Hippocampal formation (tissue), 2 donors: ENCODE measurements at places on chromosomes 5 and 9.

DNA sequence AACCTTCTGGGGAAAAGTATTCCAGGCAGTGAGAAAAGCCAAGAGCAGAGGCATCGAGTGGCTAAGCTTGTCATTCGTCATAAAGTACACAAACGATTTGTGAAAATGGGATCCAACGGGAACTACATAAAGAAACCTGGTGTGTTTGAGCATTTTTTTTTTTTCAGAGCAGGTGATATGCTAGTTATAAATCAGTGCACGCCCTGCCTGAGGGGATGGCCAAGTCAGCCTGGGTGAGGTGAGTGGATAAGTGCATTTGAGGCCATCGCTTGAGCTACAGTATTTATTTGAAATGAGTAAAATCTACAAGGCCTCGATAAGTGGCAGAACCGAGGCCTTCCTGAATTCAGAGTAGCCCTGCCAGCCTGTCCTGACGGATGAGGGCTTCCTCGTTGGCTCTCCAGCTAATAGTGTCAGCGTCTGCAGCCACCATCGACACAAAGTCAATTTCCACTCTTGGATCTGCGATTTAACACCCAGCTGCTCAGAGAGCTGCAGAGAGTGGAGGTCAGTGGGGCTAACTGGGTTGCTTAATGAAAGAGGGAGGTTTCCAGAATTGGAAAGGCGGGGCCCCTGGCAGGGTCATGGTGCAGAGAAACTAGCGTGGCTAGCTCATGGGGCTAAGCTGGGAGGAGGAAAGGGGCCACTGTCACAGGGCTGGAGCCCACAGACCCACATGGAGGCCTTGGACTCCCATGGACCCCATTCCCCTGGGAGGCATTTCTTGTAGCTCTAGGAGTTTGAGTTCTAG, 27.3 kb downstream of the PPARGC1B start:
- no peak for DNase-seq

GRCh38 chr5:137195483-137195882, 303.6 kb downstream of the SPOCK1 start:
- DNase-seq: no peak

- no peak for DNase-seq
These were observed 205.5 kb upstream of the CDKN2B start for GRCh38 chr9:22214497-22215031.

DNA sequence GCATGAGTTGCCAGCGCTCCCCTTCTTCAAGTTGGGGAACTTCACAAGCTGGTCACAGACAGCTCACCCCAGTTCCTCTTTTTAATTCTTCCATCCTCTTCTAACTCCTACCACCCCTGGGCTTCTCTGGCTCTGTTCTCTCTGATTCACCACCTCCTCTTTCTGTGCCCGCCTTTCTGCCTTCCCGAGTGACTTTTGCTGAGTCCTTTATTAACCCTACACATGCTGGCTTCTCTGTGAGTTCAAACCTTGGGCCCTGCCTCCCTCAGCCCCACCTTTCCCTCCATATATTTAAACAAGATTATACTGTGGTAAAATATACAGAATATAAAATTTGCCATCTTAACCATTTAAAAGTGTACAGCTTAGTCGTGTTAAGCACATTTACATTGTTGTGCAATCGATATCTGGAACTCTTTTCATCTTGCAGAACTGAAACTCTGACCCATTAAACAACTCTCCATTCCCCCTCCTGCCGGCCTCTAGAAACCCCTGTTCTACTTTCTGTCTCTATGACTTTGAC, 32.0 kb downstream of the SLC46A2 start:
- DNase-seq: no peak

GRCh38 chr9:135309763-135310125, 169.8 kb upstream of the PPP1R26 start:
- no peak for DNase-seq

- DNase-seq: peak; percentile 8
These were observed 1.6 kb upstream of the OXCT1 start for GRCh38 chr5:41871852-41872251.

GRCh38 chr9:127644146-127644827, 32.2 kb downstream of the STXBP1 start:
- no peak for DNase-seq

GRCh38 chr9:91163444-91163772, 198.3 kb downstream of the AUH start:
- no peak for DNase-seq

- DNase-seq: no peak
These were observed 2.1 kb upstream of the PCDHGA1 start for GRCh38 chr5:141328231-141328630.

- no peak for DNase-seq
These were observed 32.2 kb downstream of the POLR1E start for GRCh38 chr9:37517923-37518322.

DNA sequence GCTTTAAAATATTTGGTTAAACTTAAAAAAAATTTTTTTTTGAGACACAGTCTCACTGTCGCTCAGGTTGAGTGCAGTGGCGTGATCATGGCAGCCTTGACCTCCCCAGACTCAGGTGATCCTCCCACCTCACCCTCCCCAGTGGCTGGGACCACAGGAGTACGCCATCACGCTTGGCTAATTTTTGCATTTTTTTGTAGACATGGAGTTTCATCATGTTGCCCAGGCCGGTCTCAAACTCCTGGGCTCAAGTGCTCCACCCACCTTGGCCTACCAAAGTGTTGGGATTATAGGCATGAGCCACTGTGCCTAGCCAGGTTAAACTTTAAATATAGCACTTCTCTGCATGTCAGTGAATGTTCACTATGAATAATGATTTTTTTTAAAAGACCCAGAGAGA, 224.5 kb upstream of the RFX3 start:
- DNase-seq: no peak

GRCh38 chr9:111831371-111832108, 36.8 kb upstream of the SHOC1 start:
- no peak for DNase-seq

- DNase-seq: no peak
These were observed 2.7 kb downstream of the DAB2 start for GRCh38 chr5:39422036-39422606.

DNA sequence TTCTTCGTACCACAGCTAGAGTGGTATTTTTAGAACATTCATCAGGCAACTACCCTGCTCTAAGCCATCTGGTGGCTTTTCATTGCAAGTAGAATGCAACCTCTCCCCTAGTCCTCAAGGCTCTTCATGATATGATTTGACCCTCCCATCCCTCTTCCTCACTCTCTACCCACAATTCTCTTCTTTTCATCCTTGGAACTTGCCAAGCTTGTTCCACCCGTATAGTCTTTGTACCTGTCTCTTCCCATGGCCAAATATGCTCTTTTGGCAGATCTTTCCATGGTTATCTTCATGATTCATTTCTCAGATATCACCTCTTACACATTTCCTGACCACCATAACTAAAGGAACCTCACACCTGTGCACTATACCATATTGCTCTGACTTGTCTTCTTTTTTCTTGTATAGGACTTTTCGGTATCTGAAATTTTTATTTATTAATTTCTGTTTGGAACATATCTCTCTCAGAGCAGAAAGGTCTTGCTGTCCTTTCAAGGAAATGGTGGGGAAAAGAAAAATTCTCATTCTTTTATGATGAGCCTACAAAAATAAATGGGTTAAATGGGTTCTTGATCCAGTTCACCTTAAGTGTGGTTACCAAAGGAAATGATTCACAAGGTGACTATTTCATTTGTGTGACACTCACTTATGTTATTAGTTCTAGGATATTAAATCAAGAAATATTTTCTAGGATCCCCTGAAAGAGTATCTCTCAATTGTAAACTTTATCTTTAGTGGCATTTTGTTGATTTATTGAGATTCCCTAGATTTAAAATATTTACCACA, 3.7 kb upstream of the CD274 start:
- no peak for DNase-seq

GRCh38 chr9:14935106-14935751, 25.0 kb upstream of the FREM1 start:
- no peak for DNase-seq

- DNase-seq: no peak
These were observed 889 bp downstream of the PDLIM4 start for GRCh38 chr5:132258102-132259068.

DNA sequence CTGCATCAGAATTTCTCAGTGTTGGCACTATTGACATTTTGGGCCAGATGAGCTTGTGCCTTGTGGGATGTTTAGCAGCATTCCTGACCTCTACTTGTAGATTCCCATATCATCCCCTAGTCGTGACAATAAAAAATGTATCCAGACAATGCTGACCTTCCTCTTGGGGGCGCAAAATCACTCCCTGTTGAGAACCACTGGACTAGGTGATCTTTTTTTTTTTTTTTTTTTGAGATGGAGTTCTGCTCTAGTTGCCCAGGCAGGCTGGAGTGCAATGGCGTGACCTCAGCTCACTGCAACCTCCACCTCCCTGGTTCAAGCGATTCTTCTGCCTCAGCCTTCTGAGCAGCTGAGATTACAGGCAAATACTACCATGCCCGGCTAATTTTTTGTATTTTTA, 22.6 kb downstream of the STXBP1 start:
- DNase-seq: no peak

- DNase-seq: no peak
These were observed 38.3 kb upstream of the FCN2 start for GRCh38 chr9:134842321-134842720.

DNA sequence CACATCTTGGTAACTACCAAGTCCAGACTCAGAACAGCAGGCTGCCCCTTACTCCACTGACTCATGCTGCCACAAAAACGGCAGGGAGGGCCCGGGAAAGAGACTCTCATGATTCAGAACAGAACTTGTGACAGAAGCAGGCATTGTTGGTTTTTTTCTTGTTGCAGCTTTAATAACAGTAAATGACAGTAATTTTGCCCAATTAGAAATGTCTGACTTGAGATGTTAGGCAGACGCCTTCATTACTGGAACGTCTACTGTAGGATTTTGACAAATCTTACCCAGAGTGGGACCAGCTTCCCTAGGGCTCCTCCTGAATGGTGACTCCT, 77.9 kb downstream of the SEMA5A start:
- no peak for DNase-seq

- DNase-seq: no peak
These were observed 73.7 kb downstream of the PDE4D start for GRCh38 chr5:59819806-59820205.

DNA sequence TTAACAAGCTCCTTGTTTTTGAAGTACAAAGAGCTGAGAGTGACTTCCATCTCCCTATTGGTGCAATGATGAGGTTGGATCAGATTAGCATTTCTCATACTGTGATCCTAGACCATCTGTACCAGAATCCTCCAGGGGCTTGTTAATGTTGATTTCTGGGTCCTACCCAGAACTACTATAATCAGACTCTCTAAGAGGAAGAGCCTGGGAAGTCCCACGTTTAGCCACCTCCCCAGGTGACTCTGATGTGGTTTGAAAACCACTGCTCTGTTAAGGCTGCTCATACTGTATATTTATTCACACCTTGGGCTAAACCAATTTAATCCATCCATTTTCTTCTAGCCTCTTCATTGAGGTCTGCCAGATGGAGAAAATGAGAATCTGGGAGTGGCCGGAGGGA, 49.6 kb upstream of the SMIM32 start:
- DNase-seq: no peak

GRCh38 chr9:82745919-82746318, 317.0 kb downstream of the RASEF start:
- DNase-seq: no peak

- DNase-seq: no peak
These were observed 220.6 kb downstream of the MELK start for GRCh38 chr9:36793277-36793676.

GRCh38 chr5:149358294-149358651, 427 bp downstream of the PCYOX1L start:
- DNase-seq: peak; percentile 57

GRCh38 chr9:385818-386398, 171.2 kb downstream of the DOCK8 start:
- peak; percentile 33 for DNase-seq

DNA sequence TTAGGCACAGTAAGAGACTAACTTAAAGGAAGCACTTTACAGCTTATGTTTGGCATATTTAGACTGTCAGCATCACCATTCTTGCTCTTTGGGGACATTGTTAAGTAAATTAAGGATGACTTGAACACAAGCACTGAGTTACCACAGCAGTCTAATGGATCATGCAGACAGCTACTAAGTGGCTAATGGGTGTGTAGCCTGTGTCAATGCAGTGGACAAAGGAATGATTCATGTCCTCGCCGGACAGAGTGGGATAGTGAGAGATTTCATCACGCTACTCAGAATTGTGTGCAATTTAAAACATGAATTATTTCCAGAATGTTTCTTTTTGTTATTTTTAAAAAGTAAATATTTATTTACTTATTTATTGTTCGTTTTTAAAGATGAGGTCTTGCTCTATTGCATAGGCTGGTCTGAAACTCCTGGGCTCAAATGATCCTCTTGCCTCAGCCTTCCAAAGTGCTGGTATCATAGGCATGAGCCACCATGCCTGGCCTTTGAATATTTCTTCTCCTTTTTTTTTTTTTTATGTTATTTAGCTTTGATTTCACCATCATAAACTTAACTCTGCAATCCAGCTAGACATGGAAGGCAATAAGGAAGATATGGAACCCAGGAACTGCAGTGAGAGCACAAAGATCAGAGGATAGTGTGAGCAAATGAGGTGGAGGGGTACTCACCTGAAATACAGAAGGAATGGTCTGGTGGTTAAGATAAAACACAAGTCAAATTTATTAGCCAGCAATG, 53.0 kb upstream of the KLF4 start:
- DNase-seq: no peak

DNA sequence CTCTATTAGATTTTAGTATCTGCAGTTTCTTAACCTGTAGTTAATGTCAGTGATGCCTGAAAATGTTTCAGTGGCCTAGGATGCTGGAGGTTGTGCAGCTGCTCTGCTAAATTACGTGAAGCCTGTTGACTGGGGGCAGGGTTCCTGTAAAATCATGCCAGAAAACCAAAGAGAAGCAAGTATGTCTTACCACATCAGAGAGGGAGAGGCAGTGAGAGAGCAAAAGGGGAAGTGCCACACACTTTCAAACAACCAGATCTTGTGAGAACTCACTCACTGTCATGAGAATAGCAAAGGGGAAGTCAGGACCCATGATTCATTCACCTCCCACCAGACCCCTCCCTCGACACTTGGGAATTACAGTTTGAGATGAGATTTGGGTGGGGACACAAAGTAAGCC, 83.9 kb upstream of the CYLC2 start:
- no peak for DNase-seq

DNA sequence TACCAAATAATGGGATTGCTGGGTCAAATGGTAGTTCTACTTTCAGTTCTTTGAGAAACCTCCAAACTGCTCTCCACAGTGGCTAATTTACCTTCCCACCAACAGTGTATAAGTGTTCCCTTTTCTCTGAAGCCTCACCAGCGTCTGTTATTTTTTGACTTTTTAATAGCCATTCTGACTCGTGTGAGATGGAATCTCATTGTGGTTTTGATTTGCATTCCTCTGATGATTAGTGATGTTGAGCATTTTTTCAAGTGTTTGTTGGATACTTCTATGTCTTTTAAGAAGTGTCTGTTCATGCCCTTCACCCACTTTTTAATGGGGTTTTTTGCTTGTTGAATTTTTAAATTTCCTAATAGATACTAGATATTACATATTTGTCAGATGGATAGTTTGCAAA, 28.4 kb upstream of the SUSD1 start:
- DNase-seq: no peak

GRCh38 chr9:33167972-33168461, 881 bp upstream of the B4GALT1 start:
- no peak for DNase-seq

- DNase-seq: no peak
These were observed 132.4 kb upstream of the MEF2C start for GRCh38 chr5:89015409-89015808.
